ENCODE measurements at places on chromosomes 3 and 15.

GRCh38 chr3:133890972-133891644, 4.6 kb downstream of the RAB6B start:
- no peak for DNase-seq

- no peak for DNase-seq
These were observed 152.9 kb upstream of the SOX2 start for GRCh38 chr3:181558870-181559269.

DNA sequence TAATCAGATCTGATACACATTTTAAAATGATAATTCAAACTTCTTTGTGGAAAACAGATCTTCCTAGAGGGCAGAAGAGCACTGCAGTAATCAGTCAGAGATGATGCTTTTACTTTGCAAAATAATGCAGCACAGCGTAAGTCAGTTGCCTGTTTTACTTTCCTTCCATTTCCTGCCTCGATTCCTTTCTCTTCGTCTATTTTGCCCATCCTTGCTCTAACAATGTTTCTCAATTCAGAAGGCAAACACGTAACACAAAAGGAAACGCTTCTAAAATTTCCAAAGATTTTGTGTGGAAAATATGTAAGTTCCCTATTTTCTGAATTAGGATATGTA, 119.9 kb downstream of the P3H2 start:
- no peak for DNase-seq

- DNase-seq = no peak
These were observed 1.8 kb downstream of the IGDCC3 start for GRCh38 chr15:65375871-65376607.

- no peak for DNase-seq
These were observed 14.1 kb downstream of the GPD1L start for GRCh38 chr3:32120471-32120870.

- DNase-seq = no peak
These were observed 26.2 kb downstream of the RARB start for GRCh38 chr3:25454005-25454927.

- no peak for DNase-seq
These were observed 10.2 kb upstream of the FSIP1 start for GRCh38 chr15:39792844-39793335.

DNA sequence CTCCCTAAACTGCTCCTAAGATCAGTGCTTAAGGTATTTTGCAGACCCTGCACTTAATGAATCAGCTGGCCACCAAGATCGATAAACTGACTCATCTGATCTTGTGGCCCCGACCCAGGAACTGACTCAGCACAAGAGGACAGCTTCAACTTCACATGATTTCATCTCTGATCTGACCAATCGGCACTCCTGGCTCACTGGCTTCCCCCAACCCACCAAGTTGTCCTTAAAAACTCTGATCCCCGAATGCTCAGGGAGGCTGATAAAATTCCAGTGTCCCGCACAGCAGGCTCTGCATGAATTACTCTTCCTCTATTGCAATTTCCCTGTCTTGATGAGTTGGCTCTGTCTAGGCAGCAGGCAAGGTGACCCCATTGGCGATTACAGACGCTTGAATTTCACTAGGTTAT, 13.5 kb downstream of the HTR3E start:
- no peak for DNase-seq

- DNase-seq = no peak
These were observed 6.9 kb downstream of the NEK11 start for GRCh38 chr3:131033480-131034080.

DNA sequence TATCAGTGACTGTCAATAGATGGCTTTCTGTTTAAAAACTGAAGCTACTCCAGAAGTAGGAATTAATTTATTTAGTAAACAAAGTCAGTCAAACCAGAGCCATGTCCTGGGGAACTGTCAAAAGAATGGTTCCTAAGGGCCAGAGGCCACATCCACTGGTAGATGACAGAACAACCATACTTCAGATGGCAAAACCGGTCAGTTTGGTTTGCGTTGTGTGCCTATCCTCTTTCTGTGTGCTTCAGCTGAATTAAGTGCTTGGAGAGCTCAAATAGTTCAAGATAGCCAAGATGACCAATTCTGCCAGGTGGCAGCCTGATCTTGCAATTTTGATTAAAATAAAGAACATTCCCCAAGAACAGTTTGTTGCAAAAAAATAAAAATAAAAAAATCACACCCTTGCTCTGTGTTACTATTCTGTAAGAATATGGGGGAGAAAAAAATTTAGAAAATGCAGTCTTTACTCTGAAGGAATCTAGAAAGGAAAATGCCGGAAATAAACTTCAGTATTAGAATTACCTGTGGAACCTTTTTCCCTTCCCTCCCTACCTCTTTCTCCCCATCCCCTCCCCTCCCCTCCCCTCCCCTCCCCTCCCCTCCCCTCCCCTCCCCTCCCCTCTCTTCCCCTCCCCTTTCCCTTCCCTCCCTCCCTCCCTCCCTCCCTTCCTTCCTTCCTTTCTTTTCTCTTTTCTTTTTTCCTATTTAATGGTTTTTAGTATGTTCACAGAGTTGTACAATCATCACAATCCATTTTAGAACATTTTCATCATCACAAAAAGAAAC, 2.5 kb downstream of the MAP3K13 start:
- no peak for DNase-seq

GRCh38 chr3:79846148-79846933, 78.5 kb upstream of the ROBO1 start:
- DNase-seq = no peak
